Stimulated activated CD8-positive, alpha-beta memory T cell treated with anti-CD3 and anti-CD28 coated beads, Interleukin-15, amount 100 ng/mL, for 4 hours (primary cell): ENCODE measurements at places on chromosomes 4 and X.

- no peak for DNase-seq
Measured at GRCh38 chr4:120078216-120078615, 11.6 kb upstream of the MAD2L1 start.

DNA sequence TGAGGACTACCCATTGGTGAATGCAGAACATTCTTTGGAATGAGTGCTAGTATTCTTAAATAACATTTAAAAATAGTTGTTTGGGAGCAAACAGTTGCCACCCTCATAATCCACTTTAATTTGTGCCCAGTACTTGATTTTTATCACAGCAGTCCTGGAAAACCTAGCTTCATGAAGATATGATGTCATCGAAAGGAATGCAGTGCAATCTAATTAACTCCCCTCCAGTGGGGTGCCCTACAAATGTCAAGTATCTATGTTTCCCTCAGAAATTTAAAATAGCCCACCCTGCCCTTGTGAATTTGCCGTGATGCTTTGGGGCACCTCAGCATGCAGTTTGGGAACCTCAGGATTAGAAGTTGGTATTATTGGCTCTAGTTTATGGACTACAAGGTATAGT, 5.4 kb downstream of the RAB9A start:
- no peak for DNase-seq

DNA sequence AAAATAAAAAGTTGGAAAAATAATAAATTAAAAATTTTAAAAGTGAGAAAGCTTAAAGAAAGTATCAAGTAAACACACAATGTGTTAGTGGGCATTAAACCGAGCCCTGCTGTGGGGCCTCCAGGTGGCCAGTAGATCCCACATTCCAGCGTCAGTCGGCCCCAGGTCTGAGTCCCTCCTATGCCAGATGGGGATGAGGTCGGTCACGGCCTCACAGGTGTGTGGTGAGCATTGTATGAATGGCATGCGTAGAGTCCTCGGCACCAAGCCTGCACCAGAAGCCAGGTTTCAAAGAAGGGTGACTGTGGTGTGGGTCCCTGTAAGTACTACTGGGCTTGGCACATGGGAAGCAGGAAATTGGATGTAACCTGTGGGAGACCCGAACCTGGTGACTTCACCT, 75.6 kb upstream of the MSX1 start:
- DNase-seq, result no peak

GRCh38 chr4:99552872-99553271, 11.0 kb downstream of the TRMT10A start:
- no peak for DNase-seq

DNA sequence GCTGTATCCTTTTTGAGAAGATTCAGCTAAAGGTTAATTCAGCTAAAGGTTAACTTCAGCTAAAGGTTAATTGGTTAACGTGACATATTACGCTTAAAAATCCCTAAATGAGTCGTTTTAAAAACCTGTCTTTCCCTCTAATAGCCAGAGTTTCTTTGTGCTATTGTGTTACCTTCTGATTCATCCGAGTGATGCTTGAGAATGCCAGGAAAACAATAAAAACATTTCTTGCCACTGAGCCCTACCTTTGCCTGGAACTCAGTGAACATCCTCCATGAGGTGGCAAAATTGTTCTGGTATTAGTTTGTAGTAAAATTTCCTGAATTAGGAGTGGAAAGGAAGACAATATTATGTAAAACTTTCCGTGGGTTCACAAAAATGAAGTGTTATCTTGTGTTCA, 13.7 kb upstream of the TMPRSS11E start:
- no peak for DNase-seq
